ENCODE measurements at places on chromosomes 1 and 21.

GRCh38 chr1:218431476-218431875 lies 86.3 kb downstream of the TGFB2 start:
- DNase-seq, result no peak

- DNase-seq, result no peak
Observed at GRCh38 chr1:191174298-191174697, 696.6 kb upstream of the BRINP3 start.

GRCh38 chr21:15457965-15458364 lies 271.8 kb upstream of the USP25 start:
- DNase-seq, result no peak

DNA sequence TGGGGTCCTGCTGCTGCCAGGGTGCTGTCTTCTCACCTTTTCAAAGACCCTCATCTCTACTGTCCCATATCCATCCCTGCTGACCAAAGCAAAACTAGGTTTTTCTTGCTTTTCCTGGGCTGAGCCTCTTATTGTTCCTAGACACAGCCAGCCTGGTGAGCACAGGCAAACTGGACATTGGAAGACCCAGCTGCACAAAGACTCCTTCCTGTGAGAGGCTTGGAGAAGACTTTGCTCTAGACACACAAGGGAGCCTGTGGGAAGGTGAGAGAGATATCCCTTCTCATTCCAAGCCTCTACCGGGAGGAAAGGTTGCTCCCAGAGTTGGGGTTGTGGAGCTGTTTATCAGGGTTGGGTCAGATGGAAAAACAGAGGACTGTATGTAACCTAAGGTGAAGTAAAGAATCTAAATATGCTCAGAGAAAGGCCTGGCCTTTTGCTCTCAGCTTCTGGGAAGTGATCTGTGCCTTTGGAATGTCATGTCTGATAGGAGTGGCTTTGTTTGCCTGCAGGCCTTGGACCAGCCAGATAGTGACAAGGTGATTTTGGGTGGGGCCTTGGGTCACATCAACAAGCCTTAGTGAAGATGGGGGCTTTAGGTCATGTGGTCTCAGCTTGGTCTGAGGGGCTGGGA lies 87.6 kb upstream of the RUNX1 start:
- DNase-seq, result no peak

GRCh38 chr1:2446394-2446793 lies 29.7 kb upstream of the PLCH2 start:
- DNase-seq, result no peak

- no peak for DNase-seq
Observed at GRCh38 chr1:206114692-206115640, 2.2 kb downstream of the AVPR1B start.

DNA sequence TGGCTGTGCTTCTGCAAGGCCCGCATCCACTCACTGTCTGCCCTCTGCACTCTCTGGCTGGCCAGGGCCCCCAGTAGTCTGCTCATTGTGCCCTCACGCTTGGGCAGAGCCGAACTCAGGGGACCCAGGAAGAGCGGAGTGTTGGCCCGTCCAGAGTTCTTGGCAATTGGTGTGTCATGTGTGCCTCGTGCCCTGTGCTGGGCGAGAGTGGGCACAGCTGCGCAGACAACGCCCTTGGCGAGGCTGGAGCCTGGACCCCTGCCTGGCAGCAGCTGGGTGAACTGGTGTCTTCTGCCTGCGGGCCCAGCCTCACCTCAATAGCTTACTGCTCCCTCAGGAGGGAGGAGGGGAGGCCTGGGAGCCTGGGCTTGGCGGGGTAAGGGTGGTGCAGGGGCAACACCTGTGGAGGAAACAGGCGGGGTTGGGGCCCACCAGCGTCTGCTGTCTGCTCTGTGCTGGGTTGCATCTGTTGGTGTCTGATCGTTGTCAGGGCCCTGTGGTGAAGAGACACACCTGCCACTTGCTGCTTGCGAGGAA lies 2.1 kb downstream of the GUK1 start:
- no peak for DNase-seq

- DNase-seq, result no peak
Observed at GRCh38 chr1:243758647-243759046, 91.4 kb downstream of the AKT3 start.

DNA sequence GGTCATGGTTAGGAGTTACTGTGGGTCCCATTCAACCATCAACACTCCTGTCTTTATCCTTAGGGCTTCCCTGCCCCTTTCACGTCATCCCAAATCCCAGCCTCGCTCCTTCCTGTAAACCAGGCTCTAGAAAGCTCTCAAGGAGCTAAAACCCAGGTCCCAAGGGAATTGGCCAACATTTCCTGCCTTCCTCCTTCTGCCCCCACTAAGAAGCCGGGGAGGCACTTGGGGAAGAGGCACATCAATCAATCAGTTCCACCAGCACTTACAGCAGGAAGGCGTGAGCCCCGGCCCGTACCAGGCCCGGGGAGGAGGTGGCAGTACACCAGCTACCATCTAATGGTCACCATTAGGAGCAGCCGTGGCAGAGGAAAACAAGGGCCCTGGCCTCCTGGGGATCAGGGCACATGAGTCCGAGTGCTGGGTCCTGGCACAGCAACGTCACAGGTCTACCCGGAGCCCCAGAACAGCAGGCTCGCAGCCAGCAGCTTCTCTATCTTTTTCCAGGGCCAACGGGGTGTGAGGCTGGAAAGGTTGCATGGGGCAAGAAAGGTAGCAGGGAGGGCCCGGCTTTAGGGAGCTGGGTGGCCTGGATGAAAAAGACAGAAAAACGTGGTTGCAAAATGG lies 108.6 kb downstream of the CASZ1 start:
- no peak for DNase-seq

DNA sequence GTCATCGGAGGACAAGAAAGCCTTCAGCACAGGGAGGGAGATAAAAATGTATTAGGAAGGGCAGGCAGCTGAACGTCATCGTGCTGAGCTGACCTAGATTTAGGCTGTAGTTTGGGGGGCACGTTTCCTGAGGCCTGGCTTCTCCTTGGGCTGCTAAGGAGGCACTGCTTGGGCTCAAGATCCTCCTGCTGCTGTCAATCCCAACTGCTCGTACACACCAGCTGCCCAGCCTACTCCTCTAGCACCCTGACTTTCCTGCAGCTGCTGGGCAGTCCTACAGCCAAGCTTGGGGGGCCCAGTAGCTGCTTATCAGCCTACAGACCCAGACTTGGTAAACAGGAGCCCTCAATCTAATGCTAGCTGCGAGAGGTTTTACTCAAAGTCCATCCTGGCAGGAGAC lies 6.2 kb downstream of the TMEM35B start:
- no peak for DNase-seq

GRCh38 chr1:36947384-36947783 lies 86.9 kb downstream of the GRIK3 start:
- DNase-seq, result no peak

DNA sequence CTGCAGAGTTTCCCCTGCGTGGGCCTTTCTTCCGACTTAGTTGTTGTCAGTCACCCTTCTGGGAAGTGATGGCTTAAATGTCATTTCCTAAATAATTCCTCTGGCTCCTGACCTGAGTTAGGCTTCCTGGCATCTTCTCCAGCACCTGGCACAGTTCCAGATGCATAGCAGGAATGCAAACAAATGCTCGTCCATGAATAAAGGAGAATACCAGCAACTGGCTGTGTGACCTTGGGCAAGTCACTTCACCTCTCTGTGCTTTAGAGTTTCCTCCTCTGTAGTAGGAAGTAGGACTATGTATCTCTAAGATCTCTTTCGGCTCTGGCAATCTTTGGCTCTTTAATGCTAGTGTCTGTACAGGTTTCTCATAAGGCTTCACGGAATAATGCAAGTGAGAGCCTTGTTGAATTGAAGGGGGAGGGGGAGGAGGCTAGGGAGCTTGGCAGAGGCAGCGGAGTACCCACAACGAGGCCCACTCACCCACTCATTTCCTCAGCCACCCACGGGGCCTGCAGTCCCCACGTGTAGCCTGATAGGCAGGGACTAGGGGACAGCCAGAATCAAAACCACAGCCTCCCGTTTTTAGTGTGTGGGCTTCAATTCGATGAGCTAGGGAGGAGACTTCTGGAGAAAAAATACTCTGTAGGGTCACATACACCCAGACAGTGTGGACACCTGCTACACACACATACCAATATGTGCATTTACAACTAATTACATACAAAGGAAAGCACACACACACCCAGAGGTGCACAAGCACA lies 48.1 kb downstream of the TENT5C start:
- no peak for DNase-seq

DNA sequence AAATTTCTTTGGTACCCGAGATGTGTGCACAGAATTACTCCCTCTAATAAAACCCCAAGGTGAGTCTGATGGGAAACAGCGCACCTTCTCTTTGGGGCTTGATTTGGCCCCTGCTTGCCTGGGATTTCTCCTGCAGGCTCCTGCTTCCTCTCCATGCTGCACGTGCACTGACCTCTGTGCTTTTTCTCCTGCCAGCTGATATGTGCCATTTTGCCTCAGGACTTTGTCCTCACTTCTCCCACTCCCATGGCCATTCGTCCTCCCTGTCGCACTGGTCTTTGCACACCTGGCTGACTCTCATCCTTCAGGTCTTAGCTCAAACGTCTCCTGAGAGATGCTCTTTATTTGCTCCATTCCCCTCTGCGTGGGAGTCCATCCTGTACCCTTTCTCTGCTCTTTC lies 1.2 kb downstream of the CBR1 start:
- DNase-seq, result no peak

GRCh38 chr1:42930178-42931107 lies 28.2 kb downstream of the SLC2A1 start:
- DNase-seq, result no peak

DNA sequence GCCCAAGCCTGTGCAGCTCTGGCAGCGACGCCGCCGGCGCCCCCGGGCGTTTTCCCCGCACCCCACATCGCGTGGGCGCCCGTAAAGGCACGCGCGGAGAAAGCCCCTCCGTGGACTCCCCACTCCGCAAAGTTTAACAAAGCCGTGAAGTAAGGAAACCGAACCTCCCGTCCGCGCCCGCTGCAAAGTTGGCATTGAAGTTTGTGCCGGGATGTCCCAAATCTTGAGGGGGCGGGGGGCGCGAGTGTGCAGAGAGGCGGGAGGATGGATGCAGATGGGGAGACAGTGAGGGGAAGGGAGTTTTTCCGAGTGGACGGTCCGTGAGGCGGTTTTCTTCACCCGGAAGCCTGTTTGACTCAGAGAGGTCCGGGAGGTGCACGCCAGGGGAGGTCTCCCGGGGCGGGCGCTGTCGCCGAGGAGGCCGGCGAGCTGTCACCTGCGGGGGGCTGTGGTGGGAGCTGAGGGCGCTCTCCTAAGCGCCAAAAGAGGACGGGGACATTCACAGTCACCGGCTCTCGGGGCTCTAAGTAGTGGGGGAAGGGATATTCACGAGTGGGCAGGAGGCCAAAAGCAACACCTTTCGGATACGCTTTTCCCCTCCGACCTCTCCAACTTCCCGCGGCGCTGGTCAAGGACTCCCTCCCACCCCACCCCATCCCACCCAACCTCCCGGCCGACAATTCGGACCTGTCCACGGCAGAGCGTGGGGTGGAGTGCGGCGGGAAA lies 1.3 kb downstream of the WLS start:
- DNase-seq, result no peak
